ENCODE measurements at places on chromosomes 6 and 20. TPM values are rescaled to one million over a fixed set of nuclear protein-coding genes. Genes with fewer than 3 reads are reported as not detected.

GRCh38 chr6:113104951-113105350 lies 752.2 kb upstream of the MARCKS start:
- no peak for DNase-seq

GRCh38 chr6:26593278-26594130 lies 3.2 kb upstream of the ABT1 start:
- no peak for DNase-seq

DNA sequence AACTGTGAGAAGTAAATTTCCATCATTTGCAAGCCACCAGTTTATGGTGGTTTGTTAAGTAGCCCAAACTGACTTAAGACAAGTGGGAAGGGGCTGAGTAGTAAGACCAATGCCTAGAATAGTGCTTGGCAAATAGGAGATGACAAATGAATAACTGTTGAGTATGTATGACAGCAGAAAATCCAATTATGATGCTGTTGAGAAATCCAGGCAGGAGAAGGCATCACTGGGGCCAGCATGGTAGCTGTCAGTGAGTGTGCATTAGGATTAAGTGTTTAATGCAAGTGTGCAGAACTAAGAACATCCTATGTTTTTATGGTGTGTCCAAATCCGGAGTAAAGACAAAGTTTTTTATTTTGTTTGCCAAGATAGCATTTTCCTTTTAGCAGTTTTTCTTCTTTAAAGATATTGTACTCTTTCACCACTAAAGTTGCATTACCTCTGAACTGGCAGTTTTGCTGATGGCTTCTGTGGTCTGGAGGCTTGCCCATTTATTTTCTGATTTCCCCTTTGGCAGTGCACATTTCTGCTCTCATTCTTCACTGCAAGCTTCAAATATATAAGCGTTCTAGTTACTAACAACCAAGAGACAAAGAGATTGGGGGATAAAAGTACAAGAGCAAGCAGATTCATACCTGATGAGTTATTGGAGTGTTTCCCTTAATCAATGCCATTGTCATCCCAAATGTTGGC lies 289.7 kb downstream of the KCNQ5 start:
- DNase-seq, result no peak

- DNase-seq, result no peak
Measured at GRCh38 chr6:34249469-34250261, 859 bp upstream of the SMIM29 start.

Gene CCM2L
- 12.3 TPM for total RNA-seq
